GM12864 (cell line): ENCODE measurements at places on chromosomes 7 and 10.

- DNase-seq, result no peak
Observed at GRCh38 chr10:128814782-128815181, 652.3 kb upstream of the MGMT start.

GRCh38 chr7:29207162-29207801, 12.7 kb downstream of the CHN2 start:
- no peak for DNase-seq

DNA sequence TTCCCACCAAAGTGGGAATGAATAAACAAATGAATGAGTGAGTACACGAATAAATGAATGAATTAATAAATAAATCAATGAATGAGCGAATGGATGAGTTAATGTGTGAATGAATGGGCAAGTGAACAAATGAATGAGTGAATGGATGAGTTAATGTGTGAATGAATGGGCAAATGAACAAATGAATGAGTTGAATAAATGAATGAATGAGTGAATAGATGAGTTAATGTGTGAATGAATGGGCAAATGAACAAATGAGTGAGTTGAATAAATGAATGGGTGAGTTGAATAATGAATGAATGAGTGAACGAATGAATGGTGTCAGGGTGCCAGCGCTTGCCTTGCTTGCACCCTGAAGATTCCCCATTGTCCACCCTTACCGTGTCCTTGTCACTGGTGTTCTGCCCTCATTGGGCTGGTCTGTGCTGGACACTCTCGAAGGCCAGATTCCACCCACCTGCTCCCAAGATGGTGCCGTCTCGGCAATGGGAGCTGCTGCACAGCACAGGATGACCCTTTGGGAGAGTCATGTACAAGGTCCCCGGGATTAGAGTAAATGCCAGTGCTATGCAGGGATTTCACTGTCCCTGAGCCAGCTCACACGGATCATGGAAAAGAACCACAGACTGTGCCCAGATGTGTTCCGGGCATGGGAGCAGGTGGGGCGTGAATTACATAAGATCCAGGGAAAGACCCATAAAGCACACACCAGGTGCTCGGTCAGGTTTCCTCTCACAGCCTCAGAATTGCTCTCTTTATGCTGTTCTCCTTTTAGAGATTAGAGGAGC, 83.2 kb downstream of the CAMK1D start:
- DNase-seq, result no peak

- no peak for DNase-seq
Observed at GRCh38 chr10:84473136-84473535, 144.7 kb downstream of the CCSER2 start.

- DNase-seq, result no peak
Observed at GRCh38 chr10:100341953-100342626, 4.9 kb upstream of the SCD start.

GRCh38 chr10:23892296-23892695, 316.6 kb upstream of the KIAA1217 start:
- DNase-seq, result no peak

DNA sequence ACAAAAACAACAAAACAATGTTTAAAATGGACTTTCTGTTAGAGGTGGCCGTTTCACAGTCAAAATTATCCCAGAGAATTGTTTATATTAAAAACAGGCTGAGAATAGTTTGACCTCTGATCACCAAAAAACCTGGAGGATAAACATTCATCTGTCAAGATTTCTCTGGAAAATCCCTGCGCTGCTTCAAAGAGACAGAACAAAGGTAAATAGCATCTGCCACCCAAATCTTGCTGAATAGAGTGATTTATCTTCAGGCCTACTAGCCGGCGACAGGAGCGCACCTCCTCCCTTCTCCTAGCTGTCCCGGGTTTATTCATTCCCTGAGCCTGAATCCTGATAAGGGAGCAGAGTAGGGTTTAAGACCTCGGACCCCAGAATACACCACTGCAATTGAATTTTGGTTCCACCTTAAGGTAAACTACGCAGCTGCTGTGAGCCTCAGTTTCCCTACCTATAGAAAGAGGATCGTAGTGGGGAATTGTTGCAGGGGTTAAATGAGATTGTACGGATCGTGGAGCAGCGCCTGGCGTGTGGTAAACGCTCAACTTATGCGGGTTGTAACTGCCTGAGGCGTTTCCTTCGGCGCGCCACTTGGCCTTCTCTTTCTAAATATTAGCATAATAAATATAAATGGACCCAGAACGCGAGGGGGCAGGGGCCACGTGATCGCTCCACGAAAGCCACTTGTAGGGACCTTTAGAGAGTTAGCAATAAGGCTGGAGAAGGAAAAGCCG, 498 bp upstream of the ST7 start:
- no peak for DNase-seq

GRCh38 chr10:108612485-108612884, 1310.8 kb downstream of the XPNPEP1 start:
- no peak for DNase-seq

- no peak for DNase-seq
Observed at GRCh38 chr7:22863156-22863899, 40.7 kb upstream of the TOMM7 start.

DNA sequence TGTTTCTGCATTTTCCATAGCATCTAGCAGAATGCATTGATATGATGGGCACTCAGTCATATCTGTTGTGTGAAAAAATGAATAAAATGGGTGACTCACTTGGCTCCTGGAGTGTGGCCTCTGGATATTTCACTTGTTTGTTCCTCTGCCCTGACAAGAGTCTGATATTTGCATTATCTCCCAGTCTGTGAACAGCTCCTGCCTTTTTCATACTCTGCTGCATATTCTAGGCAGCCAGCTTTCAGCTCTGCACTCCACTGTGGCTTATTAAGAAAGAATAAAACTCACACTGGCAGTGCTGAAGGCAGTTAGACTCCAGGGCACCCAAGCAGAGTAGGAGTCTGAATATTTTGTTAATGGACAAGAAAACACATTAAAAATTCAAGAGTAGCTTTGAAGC, 623.9 kb downstream of the SORCS1 start:
- DNase-seq, result no peak

DNA sequence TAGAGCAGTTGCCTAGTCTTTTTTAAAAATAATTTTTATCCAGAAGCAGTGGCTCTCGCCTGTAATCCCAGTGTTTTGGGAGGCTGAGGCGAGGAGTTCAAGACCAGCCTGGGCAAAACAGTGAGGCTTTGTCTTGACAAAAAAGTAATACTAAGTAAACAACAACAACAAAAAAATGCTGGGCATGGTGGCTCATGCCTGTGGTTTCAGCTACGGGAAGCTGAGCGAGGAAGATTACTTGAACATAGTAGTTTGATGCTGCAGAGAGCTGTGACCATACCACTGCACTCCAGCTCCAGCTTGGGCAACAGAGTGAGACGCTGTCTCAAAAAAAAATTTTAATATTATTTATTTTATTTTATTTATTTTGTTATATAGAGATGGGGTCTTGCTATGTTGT, 31.3 kb upstream of the TPST1 start:
- no peak for DNase-seq

GRCh38 chr10:25024528-25024927, 8.1 kb downstream of the THNSL1 start:
- DNase-seq, result no peak

DNA sequence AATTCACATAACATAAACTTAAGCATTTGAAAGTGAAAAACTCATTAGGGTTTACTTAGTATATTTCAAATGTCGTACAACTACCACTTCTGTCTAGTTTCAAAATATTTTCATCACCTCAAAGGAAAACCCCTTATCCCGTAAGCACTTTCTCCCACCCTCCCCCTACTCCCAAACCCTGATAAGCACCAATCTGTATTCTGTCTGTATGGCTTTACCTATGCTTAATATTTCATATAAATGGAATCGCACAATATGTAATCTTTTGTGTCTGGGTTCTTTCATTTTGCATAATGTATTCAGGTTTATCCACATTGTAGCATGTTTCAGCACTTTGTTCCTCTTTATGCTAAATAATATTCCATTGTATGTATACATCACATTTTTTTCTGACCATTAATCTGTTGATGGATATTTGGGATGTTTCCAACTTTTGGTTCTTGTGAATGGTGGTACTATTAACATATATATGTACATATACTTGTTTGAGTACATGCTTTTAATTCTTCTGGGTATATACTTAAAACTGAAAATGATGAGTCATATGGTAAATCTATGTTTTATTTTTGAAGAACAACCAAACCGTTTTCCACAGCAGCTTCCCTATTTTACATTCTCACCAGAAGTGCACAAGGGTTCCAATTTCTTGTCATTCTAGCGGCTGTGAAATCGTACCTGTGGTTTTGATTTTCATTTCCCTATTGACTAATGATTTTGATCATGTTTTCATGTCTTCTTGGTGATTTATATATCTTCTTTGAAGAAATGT, 6.2 kb upstream of the STARD3NL start:
- peak; percentile 69 for DNase-seq

GRCh38 chr7:51111241-51111940, 205.2 kb downstream of the COBL start:
- no peak for DNase-seq

GRCh38 chr10:110404825-110405224, 92.9 kb upstream of the DUSP5 start:
- no peak for DNase-seq

GRCh38 chr10:112226439-112227248, 43.1 kb upstream of the GPAM start:
- DNase-seq, result no peak

DNA sequence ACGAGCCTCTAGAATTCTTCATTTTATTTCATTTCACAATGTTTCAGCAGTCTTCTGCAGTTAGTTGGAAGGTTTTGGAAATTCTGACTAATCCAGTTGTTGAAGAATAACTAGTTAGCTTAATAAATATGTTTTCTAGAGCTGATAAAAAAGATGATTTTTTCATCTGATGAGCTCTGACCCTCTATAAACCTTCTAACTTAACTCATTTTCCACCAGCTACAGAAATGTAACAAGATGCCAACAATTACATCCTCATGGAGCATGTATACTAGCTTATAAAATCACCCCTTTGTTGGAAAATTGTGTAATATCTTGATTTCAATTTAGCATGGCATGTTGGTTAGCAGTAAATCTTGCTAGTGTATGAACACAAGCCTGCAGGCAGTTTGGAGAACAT, 33.1 kb downstream of the KAT6B start:
- no peak for DNase-seq

GRCh38 chr7:5382281-5382892, 41.2 kb downstream of the TNRC18 start:
- no peak for DNase-seq

DNA sequence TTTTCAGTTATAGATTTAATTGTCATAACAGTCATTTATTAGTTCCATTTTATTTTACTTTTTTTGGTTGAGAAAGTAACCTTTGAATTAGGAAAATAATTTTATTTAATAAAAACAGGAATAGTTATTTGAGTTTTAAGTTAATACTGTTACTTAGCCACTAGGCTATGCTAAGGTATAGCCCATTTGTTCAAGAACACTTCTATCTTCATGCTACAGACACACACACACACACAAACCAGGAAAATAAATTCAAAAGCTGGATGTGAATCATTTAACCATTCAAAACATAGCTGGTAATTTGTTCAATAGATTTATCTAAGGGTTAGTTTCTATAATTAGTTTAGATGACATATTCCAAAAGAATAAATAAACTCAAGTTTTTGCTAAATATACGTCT, 148.4 kb downstream of the RNF133 start:
- DNase-seq, result no peak

GRCh38 chr10:102375250-102375649, 20.3 kb upstream of the NFKB2 start:
- no peak for DNase-seq

- DNase-seq, result no peak
Observed at GRCh38 chr7:525740-526139, 6.1 kb upstream of the PDGFA start.

- no peak for DNase-seq
Observed at GRCh38 chr7:121525155-121525819, 129.2 kb upstream of the FAM3C start.

DNA sequence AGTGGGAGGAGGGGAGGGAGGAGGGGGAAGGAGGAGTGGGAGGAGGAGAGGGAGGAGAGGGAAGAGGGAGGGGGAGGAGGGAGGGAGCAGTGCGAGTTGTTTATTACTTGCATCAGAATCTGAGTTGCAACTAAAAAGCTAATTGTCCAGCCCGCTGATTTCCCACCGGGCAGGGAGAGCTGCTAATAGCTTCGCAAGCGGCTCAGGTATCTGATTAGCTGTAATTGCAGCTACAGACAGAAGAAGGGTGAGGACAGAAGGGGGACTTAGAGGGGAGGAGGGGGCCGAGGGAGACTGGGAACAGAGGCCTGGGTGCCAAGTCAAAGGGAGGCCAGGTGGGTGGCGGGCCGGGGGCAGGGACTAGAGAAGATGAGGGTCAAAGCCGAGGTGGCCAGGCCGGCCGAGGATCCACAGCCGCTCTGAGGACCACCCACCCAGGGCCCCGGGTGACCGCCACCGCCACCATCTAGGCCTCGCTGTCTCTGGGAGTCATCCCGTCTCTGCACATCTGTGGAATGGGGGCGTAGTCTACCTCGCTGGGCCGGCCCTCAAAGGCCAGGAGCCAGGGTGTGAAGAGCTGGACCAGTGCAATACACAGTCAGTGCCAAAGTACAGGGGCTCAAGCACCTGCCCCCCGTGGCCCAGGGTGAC, 54.2 kb downstream of the MICALL2 start:
- no peak for DNase-seq

DNA sequence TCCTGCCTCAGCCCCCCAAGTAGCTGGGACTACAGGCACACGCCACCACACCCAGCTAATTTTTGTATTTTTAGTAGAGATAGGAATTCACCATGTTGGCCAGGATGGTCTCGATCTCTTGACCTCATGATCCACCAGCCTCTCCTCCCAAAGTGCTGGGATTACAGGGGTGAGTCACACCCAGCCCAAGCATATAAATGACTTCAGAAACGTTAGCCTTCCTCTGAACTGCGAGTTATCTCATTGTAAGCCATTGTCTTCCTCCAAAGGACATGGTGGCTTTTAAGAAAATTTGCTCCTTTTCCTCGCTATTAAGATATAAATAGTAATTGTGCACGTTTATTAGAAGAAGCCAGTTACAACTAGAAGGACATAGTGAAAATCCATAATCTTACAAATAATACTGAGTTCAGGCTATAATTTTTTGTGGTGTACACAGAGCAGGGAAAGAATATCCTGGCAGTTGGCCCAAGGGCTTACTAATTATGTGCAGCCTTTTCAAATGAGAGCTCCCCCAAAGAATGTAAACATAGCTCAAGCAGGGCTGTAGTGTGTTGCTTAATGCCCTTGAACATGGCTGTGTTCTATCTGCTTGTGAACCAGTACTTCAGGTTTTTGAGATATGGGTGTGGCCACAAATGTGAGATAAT, 495.8 kb downstream of the PARD3 start:
- DNase-seq, result no peak

GRCh38 chr10:119135513-119135881, 30.0 kb downstream of the SFXN4 start:
- no peak for DNase-seq

GRCh38 chr7:117132321-117133120, 179.2 kb downstream of the ST7 start:
- no peak for DNase-seq

GRCh38 chr10:70575874-70576802, 26.4 kb downstream of the PRF1 start:
- DNase-seq, result peak; percentile 80

GRCh38 chr10:25811052-25811685, 122.9 kb upstream of the MYO3A start:
- no peak for DNase-seq

- DNase-seq, result no peak
Observed at GRCh38 chr10:128000471-128001362, 93.8 kb downstream of the PTPRE start.
